ENCODE measurements at places on chromosomes 3 and 15.

DNA sequence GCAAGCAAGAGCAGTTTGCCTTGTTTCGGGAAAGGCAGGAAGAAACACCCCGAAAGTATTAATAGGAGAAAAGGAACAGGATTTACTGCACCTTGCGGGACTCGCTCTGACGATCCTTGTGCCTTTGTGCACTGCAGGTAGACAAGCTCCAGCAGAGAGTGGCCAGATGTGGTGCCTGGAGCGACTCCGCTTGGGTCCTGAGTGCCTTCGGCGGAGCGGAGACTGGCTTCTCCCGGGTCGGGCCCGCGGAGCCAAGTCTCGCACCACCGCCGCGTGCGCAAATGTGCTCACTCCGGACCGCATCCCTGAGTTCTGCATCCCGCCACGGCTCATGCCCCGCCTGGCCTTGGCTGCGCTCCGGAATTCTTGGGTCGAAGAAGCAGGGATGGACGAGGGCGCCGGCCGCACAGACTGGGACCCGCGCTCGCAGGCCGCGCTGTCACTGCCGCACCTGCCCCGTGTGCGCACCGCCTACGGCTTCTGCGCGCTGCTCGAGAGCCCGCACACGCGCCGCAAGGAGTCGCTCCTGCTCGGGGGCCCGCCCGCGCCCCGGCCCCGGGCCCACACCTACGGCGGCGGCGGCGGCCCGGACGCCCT lies 769 bp downstream of the C2CD4A start:
- peak; percentile 17 for DNase-seq

DNA sequence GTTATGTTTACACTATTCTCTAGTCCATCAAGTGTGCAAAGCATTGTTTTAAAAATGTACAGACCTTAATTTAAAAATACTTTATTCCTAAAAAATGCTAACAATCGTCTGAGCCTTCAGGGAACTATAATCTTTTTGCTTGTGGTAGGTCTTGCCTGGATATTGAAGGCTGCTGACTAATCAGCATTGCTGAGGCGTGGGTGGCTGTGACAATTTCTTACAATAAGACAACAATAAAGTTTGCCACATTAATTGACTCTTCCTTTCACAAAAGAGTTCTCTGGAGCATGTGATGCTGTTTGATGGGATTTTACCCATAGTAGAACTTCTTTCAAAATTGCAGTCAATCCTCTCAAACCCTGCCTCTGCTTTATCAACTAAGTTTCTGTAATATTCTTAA lies 384.0 kb upstream of the TGFBR2 start:
- DNase-seq = no peak

- DNase-seq = no peak
Measured at GRCh38 chr3:126750756-126751121, 46.7 kb downstream of the CHCHD6 start.

DNA sequence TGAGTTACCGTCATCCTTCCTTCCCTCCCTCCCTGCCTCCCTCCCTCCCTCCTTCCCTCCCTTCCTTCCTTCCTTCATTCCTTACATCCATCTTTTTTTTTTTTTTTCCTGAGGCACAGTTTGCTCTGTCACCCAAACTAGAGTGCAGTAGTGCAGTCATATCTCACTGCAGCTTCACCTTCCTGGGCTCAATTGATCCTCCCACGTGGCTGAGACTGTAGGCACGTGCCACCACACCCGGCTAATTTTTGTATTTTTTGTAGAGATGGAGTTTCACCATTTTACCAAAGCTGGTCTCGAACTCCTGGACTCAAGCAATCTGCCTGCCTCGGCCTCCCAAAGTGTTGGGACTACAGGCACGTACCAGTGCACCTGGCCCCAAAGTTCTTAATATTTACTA lies 25.8 kb downstream of the USP3 start:
- no peak for DNase-seq

DNA sequence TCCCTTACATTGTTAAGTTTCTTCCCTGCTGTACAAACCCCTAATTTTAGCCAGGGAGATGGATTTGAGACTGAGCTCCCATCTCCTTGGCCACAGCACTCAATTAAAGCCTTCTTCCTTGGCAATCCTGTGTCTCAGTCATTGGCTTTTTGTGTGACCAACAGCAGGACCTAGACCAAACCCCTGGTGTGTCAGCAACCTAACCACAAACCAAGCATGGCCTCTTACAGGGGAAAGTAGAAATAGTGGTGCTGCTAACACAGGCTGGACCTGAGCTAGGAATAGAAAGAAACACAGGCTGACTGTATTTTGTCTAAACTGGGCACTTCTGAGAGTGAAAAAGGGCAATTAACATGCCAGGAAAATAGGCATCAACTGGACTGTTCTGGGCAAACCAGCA lies 37.9 kb downstream of the PPCDC start:
- no peak for DNase-seq

DNA sequence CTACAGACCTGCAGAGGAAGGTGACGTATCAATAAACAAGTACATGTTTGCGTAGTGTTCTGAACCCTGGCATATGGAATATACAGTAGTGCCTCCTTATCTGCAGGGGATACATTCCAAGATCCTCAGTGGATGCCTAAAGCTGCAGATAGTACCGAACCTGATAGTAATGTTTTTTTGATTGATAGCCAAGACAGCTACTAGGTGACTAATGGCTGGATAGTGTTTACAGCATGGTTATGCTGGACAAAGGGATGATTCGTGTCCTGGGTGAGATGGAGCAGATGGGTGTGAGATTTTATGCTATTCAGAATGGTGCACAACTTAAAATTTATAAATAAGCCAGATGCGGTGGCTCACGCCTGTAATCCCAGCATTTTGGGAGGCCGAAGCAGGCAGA lies 55.8 kb upstream of the IGF2BP2 start:
- no peak for DNase-seq

DNA sequence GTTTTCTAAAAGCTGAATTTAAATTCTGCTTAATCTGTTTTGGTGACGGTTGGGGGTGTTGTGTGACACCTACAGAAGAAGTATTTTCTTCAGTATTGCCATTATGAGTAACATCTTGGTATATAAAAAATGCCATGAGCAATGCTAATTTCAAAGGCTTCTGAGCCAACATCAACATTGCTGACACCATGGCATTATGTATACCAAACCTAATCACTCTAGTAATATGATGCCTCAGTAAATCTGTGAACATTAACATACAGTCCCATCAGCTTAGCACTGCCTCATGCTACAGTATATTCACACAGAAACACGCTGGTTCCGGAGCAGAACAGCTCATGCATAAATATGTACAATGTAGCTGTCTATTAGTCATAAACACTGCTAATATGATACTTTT lies 75.8 kb downstream of the ZPLD1 start:
- no peak for DNase-seq

- no peak for DNase-seq
Measured at GRCh38 chr15:92305343-92305742, 88.3 kb upstream of the ST8SIA2 start.

DNA sequence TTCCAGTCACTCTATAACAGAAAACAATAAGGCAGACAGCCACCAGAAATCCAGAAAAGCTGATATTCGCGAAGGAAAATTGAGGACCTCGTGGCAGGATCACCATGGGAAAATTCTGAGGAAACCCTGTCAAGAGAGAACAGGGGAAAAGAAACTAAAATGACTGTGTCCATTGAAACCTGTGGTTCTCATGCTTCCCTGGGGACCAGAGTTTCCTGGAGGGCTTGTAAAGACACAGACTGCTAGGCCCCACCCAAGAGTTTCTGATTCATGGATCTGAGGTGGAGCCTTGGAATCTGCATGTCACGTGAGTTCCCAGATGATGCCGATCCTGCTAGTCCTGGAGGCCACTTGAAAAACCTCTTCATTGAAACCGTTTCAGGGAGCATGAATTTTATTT lies 420.5 kb downstream of the EPHB1 start:
- DNase-seq = no peak

DNA sequence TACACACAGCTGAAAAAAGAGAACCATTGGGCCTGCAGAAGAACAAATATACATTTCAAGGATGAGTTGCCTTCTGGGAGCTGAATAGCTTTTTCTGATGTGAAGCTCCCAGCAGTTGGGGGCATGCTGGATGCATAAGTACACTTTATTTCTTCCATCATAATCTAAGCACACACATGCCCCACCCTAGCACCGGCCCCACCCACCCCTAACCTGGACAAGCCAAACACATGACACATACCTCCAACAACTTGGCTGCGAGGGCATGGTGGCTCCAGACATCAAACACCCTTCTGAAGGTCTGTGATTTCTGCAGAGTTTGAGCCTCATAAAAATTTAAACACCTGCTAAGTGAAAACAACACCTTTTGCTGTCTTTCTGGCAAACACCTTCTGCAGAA lies 307.2 kb upstream of the TRIM42 start:
- DNase-seq = no peak

DNA sequence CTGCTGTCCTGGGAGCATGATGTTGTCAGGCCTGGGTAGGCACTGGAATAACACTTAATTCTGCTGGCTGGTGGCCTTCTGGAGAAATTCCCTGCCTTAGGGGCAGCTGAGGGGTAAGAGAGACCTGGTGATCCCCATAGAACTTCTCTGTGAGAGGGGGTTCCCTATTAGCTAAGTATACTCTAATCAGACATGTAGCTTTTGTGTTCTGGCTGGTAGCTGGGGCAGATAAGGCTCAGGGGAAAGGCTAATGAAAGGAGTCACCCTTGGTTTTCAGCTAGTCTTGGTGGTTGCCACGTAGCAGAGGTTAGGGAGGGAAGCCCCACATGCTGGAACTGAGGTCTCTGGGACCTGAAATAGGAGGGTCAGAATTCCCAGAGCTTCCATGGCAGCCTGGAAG lies 952 bp upstream of the HDDC3 start:
- no peak for DNase-seq

- no peak for DNase-seq
Measured at GRCh38 chr3:10228248-10228950, 19.9 kb upstream of the TATDN2 start.

DNA sequence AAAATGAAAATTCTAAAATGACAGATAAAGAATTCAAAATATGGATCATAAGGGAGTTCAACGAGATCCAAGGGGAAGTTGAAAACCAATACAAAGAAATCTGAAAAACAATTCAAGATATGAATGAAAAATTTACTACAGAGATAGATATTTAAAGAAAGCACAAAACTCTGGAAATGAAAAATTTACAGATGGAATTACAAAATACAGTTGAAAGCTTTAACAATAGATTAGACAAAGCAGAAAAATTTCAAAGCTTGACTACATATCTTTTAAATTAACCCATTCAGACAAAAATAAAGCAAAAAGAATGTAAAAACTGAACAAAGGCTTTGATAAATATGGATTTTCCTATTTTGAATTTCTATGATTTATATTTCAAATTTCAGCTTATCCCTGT lies 211.1 kb downstream of the SLC9A9 start:
- no peak for DNase-seq

- peak; percentile 47 for DNase-seq
Measured at GRCh38 chr3:143000528-143000927, 842 bp upstream of the U2SURP start.

GRCh38 chr3:23490459-23490858 lies 287.3 kb downstream of the UBE2E2 start:
- DNase-seq = no peak

DNA sequence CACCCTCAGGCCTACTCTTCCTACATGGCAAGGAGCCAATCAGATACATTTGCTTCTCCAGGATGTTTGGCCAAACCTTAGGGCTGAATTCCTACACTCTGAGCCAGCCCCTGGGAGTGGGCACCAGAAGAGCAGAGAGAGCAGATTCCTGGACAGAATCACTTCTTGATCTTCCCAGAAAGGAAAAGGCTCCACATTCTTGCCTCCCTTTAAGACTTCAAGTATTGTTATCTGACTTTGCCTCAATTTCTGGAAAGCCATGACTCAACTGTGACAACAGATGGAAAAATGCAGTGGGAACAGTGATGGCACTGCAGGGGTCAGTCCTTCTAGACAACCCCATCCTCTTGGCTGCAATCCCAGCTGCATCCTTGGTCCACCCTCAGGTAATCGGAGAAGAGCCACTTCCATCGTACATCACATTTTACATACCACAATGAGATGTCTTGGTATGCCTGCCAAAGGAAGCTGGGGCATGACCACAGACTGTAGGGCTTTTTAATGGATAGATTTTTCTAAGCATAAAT lies 21.0 kb downstream of the SLCO2A1 start:
- no peak for DNase-seq

DNA sequence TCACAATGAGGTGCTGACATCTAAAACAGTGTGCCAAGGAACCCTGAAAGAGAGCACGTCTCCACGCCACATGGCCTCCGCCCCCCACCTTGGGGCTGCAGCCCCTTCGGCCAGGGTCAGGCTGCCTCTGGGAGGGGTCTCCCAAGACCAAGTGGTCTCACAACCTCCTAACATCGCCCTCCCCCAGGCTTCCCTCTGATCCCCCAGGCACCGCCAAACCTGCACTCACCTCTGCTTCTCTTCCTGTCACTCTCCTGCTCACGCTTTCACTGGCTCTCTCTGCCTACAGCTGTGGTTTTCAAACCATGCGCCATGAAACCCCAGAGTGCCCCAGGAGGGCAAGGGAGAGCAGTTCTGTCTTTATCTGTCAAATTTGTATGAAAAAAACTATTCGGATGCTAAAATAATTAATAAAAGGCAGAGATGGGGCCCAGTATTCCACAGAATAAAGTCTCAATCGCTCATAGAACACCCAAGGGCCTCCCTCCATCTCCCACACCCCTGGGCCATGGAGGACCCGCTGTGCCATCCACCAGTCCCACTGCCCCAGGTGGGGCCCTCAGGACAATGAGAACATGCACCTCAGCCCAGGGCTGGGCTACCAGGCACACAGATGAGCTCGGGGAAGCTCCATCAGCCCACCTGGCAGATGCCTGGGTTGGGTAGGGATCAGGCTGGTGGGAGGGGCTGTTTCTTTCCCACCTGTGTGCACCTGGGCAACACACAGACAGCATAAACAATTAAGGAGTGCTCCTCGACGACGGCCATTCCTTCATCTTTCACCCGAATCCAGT lies 21.5 kb downstream of the CYFIP1 start:
- no peak for DNase-seq

GRCh38 chr3:125594125-125594524 lies 1.2 kb downstream of the OSBPL11 start:
- no peak for DNase-seq

DNA sequence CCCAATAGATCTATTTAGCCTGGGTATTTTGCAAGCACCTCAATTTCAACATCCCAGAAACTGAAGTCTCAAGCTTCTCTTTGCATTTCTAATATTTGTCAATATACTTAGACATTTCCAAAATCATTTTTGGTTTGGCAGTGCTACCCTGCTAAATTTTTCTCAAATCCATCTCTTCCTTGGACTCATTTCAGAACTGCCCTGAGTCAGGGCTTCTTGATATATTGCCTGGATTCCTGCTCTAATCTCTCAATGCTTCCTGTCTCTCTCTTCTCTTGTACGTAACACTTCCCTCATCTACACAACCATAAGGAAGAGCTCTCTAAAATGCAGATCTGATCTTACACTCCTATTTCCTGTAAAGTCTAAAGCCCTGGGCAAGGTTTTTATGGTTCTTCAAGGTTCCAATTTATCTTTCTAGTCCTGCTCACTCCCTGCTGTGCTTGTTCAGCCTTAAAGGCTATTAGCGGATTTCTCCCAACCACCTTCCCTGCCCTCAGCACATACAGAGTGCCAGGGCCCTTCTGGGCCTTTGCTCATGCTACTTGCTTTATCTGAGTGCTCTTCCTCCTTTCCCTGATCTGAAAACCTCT lies 53.0 kb upstream of the MME start:
- DNase-seq = no peak

- no peak for DNase-seq
Measured at GRCh38 chr3:129282727-129283327, 4.2 kb downstream of the HMCES start.

Data from DMS79 treated with DMSO at 0.1 percent for 48 hours (cell line).